ENCODE measurements at places on chromosomes 12 and 14.

DNA sequence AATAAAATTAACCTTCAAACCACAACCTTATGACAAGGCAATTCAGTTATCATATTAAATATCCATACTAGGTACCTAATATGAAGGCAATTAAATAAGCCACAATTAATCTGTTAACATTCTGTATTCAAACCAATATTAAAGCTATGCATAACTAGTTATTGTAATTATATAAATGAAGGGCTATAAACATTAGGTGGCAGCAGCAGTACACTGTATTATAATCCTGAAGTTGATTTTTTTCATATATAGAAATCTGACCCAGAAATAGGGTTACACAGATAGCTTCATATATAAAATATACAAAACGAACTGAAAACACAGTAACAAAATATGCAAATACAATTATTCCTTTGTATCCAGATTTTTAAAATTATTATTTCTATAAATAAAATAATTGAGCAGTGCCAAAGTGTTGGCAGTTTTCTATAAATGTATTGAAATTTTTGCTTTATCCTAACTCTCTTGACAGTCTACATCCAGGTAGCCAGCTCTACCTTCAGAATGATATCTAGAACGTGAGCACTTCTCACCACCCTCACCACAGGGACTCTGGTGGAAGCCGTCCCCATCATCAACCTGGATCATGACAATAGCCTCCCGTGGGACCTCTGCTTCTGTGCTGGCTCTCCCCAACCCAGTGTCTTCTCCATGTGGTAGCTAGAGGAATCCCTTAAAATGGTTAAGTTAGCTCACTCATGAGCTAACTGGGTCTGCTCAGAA, 136.2 kb downstream of the MED13L start:
- no peak for DNase-seq

DNA sequence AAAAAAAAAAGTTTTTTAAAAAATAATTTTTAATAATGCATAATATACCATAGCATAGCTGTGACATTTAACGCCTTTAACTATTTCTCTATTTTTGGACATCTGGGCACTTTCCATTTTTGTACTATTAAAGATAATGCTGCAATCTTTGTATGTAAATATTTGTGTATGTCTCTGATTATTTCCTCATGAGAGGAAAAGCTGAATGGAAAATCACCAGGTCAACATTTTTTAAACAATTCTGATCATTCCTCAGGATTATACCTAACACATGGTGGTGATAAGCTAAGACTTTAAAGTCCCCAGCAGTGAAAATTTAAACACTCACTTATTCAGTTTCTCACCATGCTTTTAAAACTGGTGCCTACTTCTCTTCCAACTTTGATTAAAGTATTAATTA, 31.3 kb upstream of the NR1H4 start:
- no peak for DNase-seq

- DNase-seq: no peak
Observed at GRCh38 chr14:86675059-86675458, 1145.1 kb downstream of the FLRT2 start.

DNA sequence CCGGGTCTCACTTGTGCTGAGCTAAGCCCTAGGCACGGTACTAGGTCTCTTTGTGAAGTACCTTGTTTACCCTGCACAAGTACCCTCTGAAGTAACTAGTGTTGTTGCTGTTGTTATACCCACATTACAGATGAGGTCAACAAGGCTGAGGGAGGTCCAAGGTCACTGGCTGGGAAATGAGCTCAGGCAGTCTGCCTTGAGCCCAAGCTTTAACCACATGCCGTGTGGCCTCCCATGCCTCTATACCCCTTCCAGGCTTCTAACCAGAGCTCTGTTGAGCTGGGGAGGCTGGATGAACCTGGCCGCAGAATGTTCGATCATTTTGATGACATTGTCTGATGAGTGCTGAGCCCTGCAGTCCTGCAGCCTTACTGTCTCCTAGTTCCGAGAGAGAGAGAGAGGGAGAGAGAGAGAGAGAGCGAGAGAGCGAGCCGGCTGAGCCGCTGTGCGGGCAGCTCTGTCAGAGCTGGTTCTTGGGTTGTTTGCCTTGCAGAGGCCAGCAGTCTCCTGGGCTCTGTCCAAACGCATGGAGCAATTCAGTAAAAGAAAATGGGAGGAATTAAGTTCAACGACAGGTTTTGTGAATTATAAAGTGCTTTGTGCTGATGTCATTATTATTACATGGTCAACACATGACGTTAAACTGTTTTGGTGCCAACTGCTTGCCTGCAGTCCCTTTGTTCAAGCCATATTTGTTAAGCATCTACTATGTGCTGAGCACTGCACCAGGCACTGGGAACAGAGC, 13.1 kb downstream of the JDP2 start:
- DNase-seq: no peak

- no peak for DNase-seq
Observed at GRCh38 chr14:99117671-99118045, 154.3 kb downstream of the BCL11B start.

DNA sequence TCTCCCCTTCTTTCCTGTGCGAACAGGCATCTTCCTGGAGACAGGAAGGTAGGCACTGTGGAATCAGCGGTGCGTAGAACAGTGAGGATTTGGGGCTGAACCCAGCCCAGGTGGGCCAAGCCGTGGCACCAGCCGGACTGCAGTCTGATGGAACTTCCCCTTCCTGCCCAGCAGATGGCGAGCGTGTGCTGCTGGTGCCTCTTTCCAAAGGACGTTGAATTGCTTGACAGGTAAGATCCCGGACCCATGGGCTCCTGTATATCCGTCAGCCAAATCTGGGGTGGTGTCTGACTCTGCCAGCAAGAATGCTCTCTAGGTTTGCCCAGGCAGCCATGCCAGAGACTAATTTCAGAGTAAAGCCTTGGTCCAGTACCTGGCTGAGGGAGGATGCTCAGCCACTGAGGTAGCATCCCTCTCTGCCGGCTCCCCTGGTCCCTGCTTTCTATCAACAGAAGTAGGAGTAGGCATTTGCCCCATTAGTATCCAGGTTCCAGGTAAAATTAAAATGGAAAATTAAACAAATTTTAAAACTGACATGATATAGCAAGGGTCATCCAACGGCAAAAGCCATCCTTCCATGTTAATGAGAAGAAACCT, 21.1 kb upstream of the KCNA5 start:
- peak; percentile 54 for DNase-seq

GRCh38 chr14:24377657-24378056, 9.7 kb downstream of the NFATC4 start:
- DNase-seq: no peak

- DNase-seq: no peak
Observed at GRCh38 chr14:92456215-92457015, 57.2 kb upstream of the RIN3 start.

DNA sequence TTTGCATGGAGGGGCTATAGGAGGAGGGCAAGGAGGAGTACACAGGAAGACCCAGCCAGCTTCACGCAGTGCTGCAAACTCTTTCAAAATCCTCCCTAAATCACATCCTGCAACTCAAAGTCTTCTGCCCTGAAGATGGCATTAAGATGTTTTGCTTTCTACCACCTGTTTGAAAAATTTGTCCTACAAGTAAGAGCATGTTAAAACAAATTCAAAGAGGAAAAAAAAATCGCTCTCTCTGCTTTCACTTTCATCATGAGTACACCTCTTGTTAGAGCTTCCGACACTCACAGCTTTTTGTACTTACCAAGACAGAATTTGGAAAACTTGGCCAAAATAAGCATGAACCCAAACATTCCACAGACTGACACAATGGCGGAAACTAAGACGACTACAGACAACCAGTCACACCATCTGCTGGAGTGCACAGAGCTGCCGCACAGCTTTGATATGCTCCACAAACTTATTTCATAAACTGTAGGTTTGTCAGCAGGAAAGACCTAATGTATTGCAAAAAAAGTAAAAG, 21.3 kb downstream of the GCH1 start:
- DNase-seq: no peak

DNA sequence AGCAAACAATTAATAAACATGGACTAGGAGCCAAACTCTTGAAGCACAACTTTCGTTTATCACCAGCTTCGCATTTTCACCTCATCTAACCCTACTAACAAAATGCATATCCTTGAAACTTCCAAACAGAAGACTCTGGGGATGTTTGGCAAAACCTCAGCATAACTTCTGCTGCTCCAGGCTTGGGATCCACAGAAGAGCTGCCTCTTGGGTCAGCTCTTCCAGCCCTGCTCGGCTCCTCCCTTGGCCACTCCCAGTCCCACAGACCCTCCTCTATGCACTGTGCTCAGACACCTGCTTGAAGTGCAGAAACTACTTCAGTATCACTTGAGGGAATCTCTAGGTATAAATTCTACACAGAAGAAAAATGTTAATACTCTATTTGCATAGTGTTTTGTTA, 110.0 kb upstream of the AMIGO2 start:
- no peak for DNase-seq

GRCh38 chr14:70907996-70908934, 1.0 kb downstream of the PCNX1 start:
- DNase-seq: peak; percentile 86

- DNase-seq: no peak
Observed at GRCh38 chr14:54785778-54786770, 116.6 kb downstream of the GCH1 start.

GRCh38 chr12:1629338-1630132, 504 bp downstream of the WNT5B start:
- DNase-seq: peak; percentile 66

GRCh38 chr12:131494216-131494615, 216.7 kb upstream of the SFSWAP start:
- DNase-seq: no peak

DNA sequence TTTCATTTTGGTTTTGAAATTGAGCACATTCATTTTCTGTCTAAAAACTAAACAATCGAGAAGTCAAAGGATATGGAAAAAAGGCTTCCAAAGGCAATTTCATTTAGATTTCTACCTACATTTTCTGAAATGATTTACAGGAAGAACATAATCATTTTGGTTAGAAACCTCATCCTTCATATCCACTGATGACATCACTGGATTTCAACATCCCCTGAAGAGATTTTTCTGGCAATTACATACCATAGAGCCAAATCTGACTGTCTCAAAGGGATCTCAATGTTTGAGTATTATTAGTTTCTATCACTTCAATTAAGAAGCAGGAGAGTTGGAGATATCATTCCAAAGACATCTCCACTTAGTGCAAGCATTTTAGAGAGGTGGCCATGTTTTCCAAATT, 137.8 kb downstream of the TTC7B start:
- no peak for DNase-seq

DNA sequence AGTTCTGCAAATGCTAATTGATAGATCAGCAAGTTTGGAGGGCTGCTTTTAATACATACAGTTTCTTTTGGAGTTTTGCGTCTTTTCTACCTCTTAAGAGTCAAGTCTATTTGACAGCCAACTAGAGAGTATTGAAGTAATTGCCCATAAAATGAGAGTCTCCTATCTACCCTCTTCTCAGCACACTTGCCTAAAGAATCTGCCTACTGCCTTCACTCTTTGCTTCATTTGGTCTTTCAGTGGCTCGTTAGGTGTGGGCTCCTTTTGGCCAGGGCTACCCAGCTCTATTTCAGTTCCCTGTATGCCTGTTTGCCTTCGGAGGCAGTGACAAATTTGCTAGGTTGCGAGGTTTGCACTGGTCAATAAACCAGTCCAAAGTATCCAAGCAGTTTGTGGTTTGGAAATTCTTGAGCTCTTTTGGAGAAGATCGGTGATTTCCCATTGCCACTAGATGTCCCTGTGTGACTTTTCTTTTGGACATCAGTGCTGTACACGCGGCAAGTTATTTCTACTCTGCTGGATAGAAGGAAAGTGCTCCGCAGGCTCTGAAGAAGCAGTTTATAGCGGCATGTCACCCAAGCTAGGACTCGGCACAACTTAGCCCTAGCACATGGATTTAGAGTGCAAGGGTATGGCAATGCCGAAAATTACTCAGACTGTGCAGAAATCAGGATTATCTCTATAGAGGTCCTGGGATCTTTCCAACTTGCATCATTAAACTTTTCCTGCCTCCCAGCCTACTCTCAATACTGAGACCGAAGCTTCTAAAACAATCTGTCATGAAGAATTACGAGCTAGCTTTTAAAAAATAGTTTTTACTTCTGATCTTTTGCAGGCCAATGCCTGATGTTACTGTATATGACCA, 38.6 kb downstream of the MGST1 start:
- peak; percentile 17 for DNase-seq

DNA sequence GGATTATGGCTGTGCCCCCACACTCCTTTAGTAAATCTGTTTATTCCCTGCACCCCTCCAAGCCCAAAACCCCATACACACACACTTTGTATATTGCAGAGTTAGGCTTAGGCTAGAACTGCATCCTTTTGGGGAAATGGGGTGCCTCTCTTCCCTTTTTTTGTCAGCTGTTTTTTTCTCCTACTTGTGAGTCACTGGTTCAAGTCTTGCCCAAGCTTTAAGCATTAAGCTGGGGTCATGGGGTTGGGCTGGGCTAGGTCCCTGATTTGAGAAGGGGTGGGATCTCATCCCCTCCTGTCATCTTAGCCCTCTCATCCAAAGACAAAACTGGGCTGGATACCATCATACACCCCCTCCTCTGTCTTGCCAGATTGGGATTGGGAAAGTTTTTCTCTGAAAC, 1.6 kb downstream of the LRP1 start:
- no peak for DNase-seq

DNA sequence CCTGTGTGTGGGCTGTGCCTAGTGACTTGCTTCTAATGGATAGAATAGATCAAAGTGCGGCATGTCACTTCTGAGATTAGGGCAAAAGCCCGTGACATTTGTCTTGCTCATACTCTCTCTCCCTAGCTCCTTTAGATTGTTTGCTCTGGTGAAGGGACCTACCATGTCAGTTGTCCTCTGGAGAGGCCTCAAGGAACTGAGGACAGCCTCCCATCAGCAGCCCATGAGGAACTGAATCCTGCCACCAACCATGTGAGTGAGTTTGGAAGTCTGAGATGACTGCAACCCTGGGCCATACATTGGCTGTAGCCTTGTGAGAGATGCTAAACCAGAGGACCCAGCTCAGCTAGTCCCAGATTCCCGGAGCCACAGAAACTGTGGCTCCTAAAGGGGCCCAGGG, 101.6 kb upstream of the ESRRB start:
- no peak for DNase-seq
